ENCODE measurements at places on chromosomes 13 and 19.

GRCh38 chr19:58497634-58498170 is 14.1 kb downstream of the SLC27A5 start:
- no peak for DNase-seq

GRCh38 chr13:83223546-83223945 is 658.7 kb downstream of the SLITRK1 start:
- no peak for DNase-seq

- no peak for DNase-seq
Measured at GRCh38 chr19:18708452-18709231, 25.2 kb downstream of the CRTC1 start.

DNA sequence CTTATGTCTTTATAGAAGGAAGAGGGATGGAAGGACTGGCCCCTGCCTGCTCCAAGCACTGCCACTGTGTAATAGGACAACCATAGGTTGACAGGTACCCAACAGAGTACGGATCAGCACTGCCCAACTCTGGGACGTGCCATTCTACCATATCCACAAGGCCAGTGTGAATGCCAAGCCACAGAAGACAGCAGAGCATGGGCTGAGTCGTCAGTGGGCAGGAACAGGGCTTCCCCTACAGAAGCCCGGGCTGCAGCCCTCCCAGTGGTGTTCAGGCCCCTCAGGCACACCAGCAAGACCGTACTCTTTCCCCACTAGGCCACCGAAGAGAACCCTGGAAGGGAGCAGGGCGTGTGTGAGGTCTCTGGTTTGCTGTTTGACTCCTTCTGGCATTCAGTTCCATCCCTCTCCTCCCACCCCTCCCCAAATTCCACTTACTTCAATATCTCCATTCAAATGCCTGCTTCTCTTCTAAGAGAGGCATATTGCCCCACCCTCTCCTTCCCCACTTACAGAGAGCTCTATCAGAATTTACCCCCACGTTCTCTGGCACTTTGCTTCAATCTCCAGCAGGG is 209.4 kb downstream of the FOXO1 start:
- DNase-seq: no peak

- DNase-seq: no peak
Measured at GRCh38 chr13:97191142-97191541, 31.0 kb upstream of the MBNL2 start.

GRCh38 chr19:54262066-54262465 is 5.0 kb upstream of the LILRB5 start:
- DNase-seq: no peak
